ENCODE measurements at places on chromosomes 2 and 18. TPM values are rescaled to one million over a fixed set of nuclear protein-coding genes. Genes with fewer than 3 reads are reported as not detected.

The LHCGR gene
- 0.22 TPM for total RNA-seq

The ASB18 gene
- not detected for total RNA-seq

The GPR39 gene
- total RNA-seq = 0.76 TPM

The CHRNG gene
- not detected for total RNA-seq

The C2orf81 gene
- total RNA-seq = 0.76 TPM

DNA sequence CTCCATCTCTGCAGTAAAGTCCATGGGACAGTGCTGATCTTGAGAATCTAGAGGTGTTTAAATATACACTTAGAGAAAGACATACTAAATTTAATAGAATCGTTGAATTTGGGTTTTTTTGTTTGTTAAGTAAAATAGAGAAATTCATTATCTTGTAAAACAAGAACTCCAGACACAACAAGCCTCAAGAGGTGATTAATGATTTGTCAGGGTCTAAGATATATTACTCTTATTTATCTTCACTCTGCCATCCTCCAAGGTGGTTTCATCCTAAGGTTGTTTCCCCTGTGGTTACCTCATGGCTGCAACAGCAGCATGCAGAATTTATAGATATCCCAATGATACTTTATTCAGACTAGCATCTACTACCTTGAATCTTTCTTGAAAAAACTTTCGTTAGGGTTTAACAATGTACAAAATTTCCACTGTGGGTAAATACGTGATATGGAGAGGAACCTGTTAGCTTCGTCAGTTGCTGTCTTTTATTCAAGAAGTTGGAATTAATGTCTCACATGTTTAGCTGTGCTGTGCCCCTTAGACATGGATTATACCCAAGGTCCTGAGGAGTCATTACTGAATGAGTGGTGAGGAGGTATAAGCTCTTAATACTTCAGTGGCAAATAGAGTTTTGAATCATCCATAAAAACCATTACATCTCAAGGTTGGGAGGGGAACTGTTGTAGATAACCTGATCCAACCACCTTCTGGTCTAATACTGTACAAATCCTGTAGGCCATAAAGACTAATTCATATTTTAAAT is 128.0 kb downstream of the GPD2 start:
- no peaks in the 10 kb centered on the region for H3K4me1 ChIP-seq
- no peak overlapping the region for H3K27ac ChIP-seq
- H3K4me3 ChIP-seq = no peak overlapping the region

DNA sequence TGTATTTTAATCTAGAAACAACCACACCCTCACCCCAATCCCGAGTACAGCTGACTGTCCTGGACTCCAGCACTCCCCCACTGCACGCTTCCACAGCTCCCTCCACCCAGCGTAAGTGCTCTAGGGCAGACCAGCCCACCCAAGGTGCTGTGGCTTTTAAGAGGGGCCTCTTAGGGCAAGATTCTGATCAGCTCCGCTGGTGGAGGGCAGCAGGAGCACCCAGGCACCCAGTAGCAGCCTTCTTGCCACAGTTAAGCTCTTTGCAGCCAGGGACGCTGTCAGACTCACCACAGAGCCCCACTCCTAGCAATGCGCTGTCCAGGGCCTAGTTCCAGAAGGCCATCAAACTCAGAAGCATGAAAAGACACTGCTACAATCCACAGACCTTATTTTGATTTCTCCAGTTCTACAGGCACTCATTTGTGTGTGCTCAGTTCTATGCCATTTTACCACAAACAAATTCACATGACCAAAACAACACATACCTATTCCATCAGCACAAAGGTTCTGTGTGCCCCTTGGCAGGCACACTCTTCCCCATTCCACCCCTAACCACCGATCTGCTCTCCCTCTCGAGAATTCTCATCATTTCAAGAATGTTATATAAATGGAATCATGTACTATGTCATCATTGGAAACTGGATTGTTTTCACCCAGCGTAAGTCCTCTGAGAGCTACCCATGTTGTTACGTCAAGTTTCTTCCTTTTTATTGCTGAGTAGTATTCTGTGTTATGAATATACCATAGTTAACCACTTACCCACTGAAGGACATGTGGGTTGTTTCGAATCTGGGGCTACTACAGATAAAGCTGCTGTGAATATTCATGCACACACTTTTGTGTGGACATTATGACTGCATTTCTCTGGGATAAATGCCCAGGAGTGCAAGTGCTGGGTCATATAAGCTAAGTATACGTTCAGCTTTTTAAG is 40.4 kb downstream of the PTPN2 start:
- no peak for DNase-seq
- H3K27ac ChIP-seq = no peak overlapping the region
- no peaks in the 10 kb centered on the region for H3K4me1 ChIP-seq
- H3K4me3 ChIP-seq = no peak overlapping the region
- peaks cover 4% of the 10 kb centered on the region for H3K36me3 ChIP-seq
- H3K27me3 ChIP-seq = no peaks in the 10 kb centered on the region

DNA sequence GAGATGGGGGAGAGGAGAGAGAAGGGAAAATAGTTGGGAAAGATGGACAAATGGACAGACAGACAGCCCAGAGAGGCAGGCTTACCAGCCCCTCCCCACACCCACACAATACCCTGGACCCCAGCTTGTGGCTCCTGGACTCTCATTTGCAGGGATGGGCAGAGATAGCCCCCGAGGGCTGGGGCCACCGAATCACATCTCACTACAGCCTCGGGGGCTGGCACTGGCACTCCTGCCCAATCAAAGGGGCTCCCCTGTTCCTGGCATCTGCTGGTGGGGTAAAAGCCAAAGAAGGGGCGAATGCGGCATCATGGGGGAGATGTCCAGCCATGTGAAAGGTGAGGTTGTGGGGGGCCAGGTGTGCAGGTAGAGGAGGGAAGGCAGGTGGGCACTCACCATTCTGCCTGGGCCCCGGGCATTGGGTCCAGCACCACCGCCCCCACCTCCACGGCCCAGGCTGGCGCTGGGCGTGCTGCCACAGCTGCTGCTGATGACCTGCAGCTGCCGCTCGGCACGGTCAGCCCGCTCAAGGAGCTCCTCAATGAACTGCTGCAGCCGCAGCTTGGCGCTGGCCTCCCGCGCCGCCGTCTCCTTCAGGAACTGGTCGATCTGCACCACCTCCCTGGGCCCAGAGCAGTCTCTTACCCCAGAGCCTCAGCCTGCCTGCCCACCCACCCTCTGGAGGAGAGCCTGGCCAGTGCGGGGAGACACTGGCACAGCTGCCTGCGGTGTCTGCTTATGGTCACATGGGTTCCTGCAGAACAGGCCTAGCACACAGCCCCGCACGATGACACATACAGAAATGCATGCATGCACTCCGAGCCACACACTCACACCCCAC is 18.0 kb downstream of the FBXO41 start:
- peaks cover 7% of the 10 kb centered on the region for H3K4me1 ChIP-seq
- no peak overlapping the region for H3K4me3 ChIP-seq
- H3K36me3 ChIP-seq = no peaks in the 10 kb centered on the region

DNA sequence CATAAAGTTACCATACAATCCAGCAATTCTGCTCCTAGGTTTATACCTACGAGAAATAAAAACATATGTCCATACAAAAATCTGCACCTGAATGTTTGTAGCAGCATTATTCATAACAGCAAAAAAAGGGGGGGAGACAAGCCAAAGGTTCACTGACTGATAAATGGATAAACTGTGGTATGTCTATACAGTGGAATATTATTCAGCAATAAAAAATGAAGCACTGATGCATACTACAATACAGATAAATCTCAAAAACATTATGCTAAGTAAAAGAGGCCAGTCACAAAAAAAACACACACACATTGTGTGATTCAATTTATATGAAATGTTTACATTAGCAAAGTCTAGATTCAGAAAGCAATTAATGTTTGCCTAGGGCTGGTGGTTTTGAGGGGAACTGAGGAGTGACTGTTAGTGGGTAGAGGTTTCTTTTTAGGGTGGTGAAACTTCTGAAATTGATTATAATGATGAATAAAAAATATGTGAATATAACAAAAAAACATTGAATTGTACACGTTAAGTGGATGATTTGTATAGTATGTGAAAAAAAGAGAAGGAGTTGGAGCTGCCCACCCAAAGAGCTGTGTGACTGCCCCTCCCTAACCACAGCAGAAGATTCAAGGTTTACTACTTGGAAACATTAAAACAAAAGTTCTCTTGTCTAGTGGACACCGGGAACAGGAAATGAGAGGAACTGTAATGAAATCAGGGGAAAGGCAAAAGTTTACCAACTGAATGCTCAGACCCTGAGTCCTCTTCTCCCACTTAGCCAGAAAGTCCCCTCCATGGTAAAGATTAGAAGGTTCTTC is 13.4 kb downstream of the COLEC12 start:
- no peak overlapping the region for H3K4me3 ChIP-seq
- no peaks in the 10 kb centered on the region for H3K27me3 ChIP-seq

The TLX2 gene
- total RNA-seq = not detected

The SULT1C4 gene
- 1.2 TPM for total RNA-seq

The SLC19A3 gene
- total RNA-seq = 0.59 TPM

GRCh38 chr18:21650311-21650710 is 38.2 kb downstream of the SNRPD1 start:
- no peaks in the 10 kb centered on the region for H3K36me3 ChIP-seq
- no peak overlapping the region for H3K27ac ChIP-seq
- no peak for DNase-seq
- no peak overlapping the region for H3K4me3 ChIP-seq

The KIF3C gene
- 1.8 TPM for total RNA-seq

DNA sequence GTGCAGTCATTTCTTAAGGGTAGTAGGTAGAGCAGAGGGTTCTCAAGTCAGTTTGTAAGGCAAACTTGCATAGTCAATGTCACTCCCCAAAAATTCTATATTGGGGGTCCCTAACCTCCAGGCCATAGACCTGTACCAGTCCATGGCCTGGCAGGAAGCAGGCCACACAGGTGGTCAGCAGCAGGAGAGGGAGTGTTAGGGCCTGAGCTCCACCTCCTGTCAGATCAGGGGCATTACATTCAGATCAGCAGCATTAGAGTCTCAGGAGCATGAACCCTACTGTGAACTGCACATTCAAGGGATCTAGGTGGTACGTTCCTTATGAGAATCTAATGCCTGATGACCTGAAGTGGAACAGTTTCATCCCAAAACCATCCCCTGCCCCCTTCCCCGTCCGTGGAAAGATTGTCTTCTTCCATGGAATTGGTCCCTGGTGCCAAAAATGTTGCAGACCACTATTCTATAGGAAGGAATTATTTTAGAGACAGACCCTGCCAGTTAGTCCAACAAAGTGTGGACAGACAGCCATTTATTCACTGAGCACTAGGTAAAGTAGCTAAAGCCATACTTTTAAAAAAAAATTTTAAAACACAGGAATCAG is 6.7 kb downstream of the COA5 start:
- H3K4me1 ChIP-seq = peaks cover 9% of the 10 kb centered on the region
- no peak for DNase-seq
- H3K27me3 ChIP-seq = no peaks in the 10 kb centered on the region
- H3K4me3 ChIP-seq = no peak overlapping the region

GRCh38 chr2:70835643-70836042 is at the start of gene CD207:
Gene CD207, minus strand, starts transcription at chr2:70835816. Its CDS starts 40 bp downstream, at chr2:70835776.
- no peaks in the 10 kb centered on the region for H3K27me3 ChIP-seq
- DNase-seq = no peak
- no peaks in the 10 kb centered on the region for H3K36me3 ChIP-seq
- no peak within 1 kb of the TSS for H3K4me3 ChIP-seq
- H3K27ac ChIP-seq = no peak within 1 kb of the TSS
- no peaks in the 10 kb centered on the region for H3K4me1 ChIP-seq

The ZBTB7C gene
- total RNA-seq = 53.0 TPM

GRCh38 chr18:35635170-35635569 is 53.6 kb downstream of the GALNT1 start:
- no peak for DNase-seq
- peaks cover 6% of the 10 kb centered on the region for H3K36me3 ChIP-seq
- peaks cover 10% of the 10 kb centered on the region for H3K4me1 ChIP-seq
- H3K27ac ChIP-seq = no peak overlapping the region
- H3K4me3 ChIP-seq = no peak overlapping the region

The TCF23 gene
- total RNA-seq = not detected

The SPP2 gene
- total RNA-seq = not detected

DNA sequence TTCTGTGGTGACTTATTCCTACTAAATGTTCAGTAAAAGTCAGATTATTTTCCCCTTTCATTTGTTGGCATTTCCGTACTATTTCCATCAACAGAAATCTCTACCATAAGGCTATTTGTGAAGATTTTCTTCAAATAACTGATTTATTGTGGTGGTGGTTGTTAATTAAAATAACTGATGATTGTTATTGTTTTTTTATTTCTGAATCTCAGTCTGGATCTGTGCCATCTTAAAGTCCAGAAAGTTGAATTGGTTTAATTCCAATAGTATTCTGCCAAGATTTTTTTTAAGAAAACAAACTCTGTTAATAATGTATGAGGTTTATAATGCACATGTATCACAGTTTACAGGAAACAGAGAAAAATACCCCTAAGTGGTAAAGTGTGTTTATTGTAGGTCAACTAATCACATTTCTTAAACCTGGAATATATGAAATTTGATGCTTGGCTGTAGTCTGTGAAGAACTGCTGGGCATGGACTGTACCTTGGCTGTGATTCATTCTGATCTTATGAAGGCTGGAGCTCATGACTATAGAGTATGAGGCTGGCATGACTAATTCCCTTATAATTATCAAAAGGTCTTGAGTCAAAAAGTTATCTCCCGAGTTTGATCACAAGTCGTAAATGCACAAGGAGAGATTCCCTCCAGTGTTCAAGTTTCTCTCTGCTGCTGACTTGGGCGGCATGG is 134.2 kb upstream of the RND3 start:
- H3K36me3 ChIP-seq = no peaks in the 10 kb centered on the region
- no peaks in the 10 kb centered on the region for H3K4me1 ChIP-seq
- DNase-seq = no peak
- H3K4me3 ChIP-seq = no peak overlapping the region
- peak overlapping the region; percentile 28 for H3K27ac ChIP-seq

GRCh38 chr2:223797811-223798721 is 39.3 kb downstream of the AP1S3 start:
- H3K4me3 ChIP-seq = no peak overlapping the region
- H3K36me3 ChIP-seq = no peaks in the 10 kb centered on the region
- DNase-seq = no peak

GRCh38 chr18:62586151-62586774 is 63.4 kb downstream of the ZCCHC2 start:
- no peak overlapping the region for H3K27ac ChIP-seq
- DNase-seq = no peak
- no peaks in the 10 kb centered on the region for H3K36me3 ChIP-seq
- H3K27me3 ChIP-seq = no peaks in the 10 kb centered on the region
- H3K4me1 ChIP-seq = peaks cover 9% of the 10 kb centered on the region

DNA sequence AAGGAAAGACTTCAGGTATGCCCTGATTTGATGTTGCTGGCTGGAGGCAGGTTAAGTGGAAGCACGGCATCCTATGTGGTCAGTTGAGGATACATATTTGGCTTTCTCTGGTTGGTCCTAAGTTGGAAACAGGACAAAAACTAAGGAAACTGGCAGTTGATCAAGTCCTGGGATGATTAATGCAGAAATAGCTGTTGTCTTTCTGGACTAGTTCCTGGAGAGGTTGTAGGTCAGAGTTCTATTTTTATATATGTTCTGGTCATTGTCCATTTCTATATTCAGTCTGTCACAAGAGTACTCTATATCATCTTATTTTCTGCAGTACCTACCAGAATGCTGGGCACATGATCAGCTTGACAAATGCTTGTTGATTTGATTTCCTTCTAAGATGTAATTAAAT is 4.0 kb upstream of the SLC35F5 start:
- H3K27me3 ChIP-seq = no peaks in the 10 kb centered on the region
- H3K27ac ChIP-seq = no peak overlapping the region
- DNase-seq = no peak
- no peaks in the 10 kb centered on the region for H3K36me3 ChIP-seq
- H3K4me3 ChIP-seq = no peak overlapping the region

- no peaks in the 10 kb centered on the region for H3K36me3 ChIP-seq
- no peaks in the 10 kb centered on the region for H3K27me3 ChIP-seq
- no peak overlapping the region for H3K27ac ChIP-seq
- H3K4me1 ChIP-seq = no peaks in the 10 kb centered on the region
- H3K4me3 ChIP-seq = no peak overlapping the region
Observed at GRCh38 chr2:12861344-12861930, 144.7 kb downstream of the TRIB2 start.
